ENCODE measurements at places on chromosomes 13 and 19.

- no peak for DNase-seq
These were observed 51.1 kb downstream of the MLLT1 start for GRCh38 chr19:6228551-6229215.

DNA sequence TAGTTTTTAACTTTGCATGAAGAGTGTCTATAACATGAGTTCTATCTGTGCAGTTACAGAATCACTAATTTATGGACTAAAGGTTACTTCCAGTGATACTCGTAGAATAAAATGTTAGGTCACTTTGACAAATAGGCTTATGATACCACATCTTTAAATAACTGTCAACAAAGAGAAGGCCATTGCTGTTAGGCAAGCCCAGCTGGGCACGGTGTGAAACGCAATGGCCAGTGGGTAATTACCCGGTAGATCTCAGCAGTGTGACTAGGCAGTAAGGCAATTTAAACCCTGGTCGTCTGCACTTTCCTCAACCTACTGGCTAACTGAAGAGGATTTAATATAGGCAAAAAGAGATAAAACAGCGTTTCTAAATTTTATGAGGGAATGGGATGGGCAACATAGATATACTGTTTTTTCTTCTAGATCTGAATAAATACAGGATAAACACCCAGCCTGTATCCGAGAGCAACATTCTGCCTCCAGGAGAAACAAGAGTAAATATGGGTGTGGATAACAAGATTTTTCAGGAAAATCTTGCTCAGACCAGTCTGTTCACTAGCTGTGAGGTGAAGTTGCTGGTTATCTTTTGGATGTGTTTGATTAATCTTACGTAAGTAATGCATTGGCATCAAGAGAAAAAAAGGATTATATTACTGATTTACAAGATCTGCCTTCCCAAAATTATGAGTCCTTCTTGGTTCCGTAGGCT lies 631.3 kb downstream of the EFNB2 start:
- DNase-seq = no peak

DNA sequence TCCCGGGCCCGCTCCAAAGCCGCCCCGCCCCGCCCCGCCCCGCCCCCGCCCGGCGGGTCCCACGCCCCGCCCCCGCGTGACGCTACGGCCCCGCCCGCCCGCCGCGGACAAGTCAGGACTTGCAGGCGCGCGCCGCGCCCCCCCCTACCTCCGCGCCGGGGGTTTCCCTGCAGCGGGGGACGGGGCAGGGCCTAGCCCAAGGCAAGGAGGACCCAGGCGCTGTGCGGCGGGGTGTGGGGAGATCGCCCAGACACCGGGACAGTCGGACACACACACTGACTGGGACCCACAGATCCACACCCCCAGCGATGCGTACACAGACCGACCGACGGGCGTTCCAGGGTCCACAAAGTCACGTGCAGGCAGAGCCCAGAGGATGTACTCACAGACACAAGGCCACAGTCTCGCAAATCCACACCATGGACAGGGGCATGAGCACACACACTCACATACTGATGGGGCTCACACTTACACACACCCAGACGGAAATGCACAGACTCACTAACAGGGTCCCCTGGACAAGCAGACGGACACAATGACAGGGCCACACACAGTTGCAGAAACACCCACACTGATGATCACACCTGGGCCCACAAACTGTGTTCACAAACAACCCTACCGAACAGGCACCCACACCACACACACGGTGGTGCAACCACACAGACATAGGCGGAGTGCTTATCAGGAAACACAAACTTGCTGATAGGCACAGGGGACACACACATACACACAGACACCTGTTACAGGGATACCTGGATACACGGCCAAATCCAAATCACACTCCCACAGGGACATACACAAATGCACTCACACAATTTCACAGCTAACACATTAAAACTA lies 436 bp upstream of the BBC3 start:
- DNase-seq = peak; percentile 95

DNA sequence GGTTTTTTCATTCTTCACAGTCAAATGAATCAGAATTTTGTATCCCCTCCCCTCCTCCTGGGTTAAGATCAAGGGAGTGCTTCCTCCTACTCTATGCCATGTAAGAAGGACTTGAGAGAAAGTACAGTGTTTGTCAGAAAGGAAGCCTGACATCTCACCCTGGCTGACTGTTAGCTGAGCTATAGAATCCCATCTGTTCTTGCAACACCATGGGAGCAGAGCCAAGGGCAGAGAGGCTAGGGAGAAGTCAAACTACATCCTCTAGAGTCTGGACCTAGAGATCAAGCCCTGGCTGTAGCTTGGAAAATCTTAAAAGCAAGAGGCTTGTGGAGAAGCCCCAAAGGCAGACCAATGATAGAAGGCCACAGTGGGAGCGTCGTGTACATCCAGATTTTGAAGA lies 145.9 kb downstream of the OLFM4 start:
- DNase-seq = peak; percentile 6

GRCh38 chr19:19656451-19657396 lies 6.8 kb downstream of the ATP13A1 start:
- DNase-seq = no peak

DNA sequence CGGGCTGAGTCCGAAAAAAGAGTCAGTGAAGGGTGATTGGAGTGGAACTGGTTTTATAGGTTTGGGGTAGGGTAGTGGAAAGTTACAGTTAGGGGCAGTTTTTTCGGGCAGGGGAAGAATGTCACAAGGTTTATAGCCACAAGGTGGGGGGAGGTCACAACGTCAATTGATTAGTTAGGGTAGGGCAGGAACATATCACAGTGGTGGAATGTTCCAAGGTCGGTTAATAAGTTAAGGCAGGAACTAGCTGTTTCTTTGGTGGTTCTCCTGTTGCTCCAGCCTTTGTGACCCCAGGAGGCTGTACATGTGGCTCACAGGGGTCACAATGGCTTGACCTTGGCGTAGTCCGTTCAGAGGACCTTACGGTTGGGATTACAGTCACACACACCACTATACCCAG lies 20.3 kb downstream of the RDH8 start:
- no peak for DNase-seq

- no peak for DNase-seq
These were observed 15.0 kb downstream of the MBD3L2B start for GRCh38 chr19:7006135-7006704.

DNA sequence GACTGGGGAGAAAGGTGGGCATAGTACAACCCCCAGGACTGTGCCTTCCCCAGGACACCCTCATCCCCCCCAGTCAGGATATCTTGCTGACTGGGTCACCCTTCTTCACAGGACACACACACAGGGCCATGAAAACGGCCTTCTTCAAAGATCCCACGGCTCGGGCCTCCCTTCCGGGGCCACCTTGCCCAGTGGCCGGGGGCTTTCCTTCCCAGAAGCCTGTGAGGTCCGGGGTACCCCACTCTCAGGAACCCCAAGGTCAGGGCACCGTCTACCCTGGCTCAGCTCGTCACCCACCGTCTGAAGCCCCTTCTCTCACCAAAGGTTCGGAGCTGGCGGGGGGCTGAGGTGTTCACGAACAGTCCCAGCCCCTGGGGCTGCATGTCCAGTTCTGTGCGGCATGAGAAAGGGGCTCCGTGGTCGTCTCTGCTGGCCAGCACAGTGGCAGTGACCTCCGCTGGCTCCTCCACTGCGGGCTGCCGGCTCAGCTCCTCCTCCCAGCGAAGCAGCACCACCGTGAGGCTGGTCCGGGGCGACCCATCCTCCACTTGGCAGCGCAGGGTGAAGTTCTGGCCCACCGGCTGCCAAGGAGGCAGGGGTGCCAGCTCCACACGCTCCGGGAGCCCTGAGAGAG lies 2.1 kb upstream of the RAVER1 start:
- DNase-seq = no peak

DNA sequence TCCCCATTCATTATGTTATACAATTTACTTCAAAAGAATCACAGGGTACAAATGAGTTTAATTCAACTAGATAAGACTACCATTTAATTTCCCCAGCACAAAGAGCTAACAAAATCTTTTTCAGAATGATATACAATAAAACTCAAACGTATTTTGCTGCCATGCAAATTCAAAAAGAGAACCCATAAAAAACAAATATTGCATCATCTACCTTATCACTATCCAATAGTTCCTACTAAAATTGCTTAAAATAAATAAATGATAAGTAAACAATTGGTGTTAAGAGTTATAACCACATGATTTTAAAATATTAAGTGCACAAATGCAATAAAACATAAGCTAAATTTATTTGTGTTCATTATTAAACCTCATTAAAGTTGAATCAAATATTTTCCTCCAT lies 919.4 kb downstream of the SLITRK5 start:
- no peak for DNase-seq
